ENCODE measurements at places on chromosomes 11 and 22.

- DNase-seq, result no peak
These were observed 18.0 kb downstream of the A4GALT start for GRCh38 chr22:42702675-42703074.

GRCh38 chr22:41831828-41832552 is 915 bp upstream of the SREBF2 start:
- no peak for DNase-seq

GRCh38 chr22:44543781-44544477 is 45.9 kb upstream of the RTL6 start:
- no peak for DNase-seq

DNA sequence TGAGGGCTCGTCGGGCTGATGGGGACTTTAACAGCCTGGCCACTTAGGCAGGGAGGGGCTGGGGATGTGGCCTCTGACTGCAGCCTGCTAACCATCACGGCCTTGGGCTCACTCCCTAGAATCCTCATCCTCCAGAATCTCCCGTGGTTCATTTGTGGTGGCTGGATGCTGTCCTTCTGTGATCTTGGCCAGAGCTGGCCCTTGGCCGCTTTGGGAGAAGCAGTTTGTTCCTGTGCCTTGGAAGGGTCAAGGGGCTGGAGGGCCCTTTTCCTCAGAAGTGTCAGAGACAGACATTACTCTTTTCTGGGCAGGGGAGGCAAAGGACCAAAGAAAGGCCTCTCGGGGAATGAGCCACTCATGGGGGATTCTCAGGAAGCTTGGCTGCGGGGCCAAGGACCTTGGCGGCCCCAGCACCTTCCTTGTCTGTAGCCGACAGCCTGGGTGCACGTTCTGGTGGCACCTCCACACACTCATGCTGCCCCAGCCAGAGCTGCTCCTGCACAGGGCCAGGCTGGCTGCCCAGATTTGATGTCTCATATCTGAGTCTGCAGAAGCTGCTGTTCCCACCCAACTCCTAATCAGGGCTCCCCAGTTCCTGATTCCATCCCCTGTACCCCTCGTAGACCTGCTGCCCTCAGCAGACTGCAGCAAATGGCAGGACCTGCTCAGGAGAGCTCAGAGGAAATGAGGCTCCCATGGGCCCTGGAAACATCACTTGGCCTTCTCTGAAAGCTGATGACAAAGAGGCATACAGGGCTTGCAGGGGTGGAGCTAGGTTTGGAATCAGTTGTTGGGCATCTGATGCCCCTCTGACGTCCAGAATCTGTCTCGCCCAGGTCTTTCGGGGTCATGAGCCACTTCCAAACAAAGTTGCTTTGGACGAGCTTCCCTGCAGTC is 107.7 kb downstream of the CTTN start:
- DNase-seq, result no peak

DNA sequence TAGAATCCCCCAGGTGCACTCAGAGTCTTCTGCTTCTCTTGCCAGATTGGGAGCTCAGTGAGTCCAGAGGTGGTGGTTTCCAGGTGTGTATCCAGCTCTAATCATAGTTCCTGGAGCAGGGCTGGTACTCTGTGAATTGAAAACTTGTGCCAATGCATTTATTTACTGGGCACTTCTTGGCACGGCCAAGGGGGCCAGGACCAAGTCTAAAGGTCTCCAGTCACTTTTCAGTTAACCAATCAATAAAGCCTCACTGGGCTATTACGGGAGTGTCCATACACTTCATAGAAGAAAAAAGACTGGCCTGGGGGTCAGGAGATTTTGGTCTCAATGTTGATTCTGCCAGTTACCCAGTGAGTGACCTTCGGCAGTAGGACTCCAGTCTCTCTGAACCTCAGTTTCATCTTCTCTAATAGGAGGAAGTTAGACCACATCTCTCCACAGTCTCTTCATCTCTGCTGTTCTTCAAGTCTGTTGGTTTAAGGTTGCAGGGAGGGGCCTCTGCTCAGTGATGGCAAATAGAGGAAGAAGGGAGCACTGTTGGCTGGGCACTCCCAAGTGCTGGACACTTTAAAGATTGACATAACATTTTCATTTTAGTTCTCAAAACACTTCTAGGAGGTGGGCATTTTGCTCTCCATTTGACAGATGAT is 188.5 kb upstream of the E2F8 start:
- no peak for DNase-seq

GRCh38 chr11:101810546-101810945 is 104.3 kb upstream of the CEP126 start:
- DNase-seq, result no peak

- no peak for DNase-seq
These were observed 30.0 kb upstream of the MUC5B start for GRCh38 chr11:1192741-1193325.

DNA sequence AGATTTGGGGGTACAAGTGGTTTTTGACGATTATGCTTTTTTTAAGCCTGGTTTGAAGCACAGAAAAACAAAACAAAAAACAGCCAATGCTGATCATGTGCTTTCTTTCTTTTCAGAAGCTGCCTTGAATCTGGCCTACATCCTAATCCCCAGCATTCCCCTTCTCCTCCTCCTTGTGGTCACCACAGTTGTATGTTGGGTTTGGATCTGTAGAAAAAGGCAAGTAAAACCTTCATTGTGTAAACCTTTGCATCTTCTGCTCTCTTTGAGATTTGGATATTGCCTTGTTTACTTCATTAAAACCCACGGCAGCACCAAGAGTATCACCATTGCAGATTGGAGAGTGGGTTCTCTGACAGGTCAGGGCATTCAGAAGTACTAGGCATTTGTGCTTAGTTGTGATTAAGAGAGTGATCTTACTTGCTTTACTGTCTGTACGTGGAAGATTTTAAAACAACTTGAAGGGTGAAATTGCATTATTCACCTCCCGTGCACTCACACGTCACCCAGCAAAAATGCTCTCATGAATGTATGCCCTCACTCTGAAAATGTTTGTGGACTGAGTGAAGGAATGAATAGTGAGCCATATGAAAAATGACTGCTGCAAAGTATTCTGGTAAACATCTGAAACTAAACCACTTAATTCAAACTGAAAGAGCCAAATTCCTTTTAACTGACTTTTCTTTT is 17.0 kb downstream of the LAYN start:
- DNase-seq, result no peak

- DNase-seq, result no peak
These were observed 491.1 kb downstream of the OPCML start for GRCh38 chr11:133041181-133041580.

- DNase-seq, result peak; percentile 82
These were observed 63.0 kb downstream of the PPFIBP2 start for GRCh38 chr11:7576726-7577290.

GRCh38 chr11:94544646-94545263 is 1.0 kb downstream of the FUT4 start:
- DNase-seq, result peak; percentile 25

- DNase-seq, result no peak
These were observed 19.2 kb upstream of the SLC5A12 start for GRCh38 chr11:26741036-26741435.

DNA sequence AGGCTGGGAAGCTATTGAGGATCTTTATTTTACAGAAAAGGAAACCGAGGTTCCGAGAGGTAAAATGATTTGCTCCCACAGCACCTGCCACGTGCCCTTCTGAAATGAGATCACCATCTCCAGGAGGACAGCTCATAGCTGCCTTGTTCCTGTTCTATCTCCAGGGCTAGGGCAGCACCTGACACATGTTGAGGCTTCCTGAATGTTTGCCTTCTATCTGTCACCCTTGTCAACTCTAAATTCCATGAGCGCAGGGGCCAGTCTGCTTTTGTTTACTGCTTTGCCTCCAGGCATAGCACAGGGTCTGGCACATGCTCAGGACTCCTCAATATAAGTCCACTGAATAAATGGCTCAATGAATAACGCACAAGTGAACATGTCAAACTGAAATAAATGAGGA is 24.1 kb downstream of the ASCC2 start:
- DNase-seq, result no peak

GRCh38 chr11:20035375-20035700 is 124.9 kb downstream of the DBX1 start:
- no peak for DNase-seq

- DNase-seq, result no peak
These were observed 102.3 kb upstream of the DRD2 start for GRCh38 chr11:113577356-113578032.

DNA sequence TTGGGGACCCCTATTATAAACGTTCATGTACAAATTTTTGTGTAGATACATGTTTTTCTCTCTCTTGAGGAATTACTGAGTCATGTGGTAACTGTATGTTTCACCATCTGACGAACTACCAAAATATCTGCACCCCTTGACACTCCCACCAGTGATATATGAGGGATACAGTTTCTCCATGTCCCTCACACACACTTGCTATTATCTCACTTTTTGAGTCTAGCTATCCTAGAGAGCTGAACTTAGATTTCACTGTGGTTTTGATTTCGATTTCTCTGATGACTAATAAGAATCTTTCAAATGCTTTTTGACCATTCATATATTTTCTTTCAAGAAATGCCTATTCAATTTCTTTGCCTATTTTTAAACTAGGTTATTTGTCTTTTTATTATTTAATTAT is 200.2 kb downstream of the PGR start:
- no peak for DNase-seq

DNA sequence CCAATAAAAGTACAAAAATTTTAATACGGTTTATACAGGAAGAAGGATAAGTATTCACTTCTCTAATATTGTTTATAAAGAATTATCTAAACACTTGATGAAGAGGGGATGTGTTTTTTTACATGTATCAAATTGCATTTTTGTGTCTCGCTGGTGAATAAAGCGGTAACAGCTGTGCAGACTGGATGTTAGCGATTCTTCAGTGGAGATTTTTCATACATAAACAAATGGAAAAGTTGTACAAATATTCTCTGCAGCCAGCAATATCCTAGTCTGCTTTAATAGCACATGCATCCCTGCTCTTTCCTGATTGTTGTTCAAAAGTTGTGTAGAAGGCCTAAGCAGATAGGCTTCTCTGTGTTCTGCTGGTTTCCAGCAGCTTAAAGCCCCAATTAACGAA is 369.3 kb downstream of the SOX6 start:
- peak; percentile 59 for DNase-seq

- DNase-seq, result no peak
These were observed 1.0 kb downstream of the DNHD1 start for GRCh38 chr11:6498121-6498520.

GRCh38 chr11:61846362-61847020 is 18.4 kb downstream of the FADS2 start:
- peak; percentile 46 for DNase-seq

- no peak for DNase-seq
These were observed 170.6 kb downstream of the BARX2 start for GRCh38 chr11:129546266-129546665.

DNA sequence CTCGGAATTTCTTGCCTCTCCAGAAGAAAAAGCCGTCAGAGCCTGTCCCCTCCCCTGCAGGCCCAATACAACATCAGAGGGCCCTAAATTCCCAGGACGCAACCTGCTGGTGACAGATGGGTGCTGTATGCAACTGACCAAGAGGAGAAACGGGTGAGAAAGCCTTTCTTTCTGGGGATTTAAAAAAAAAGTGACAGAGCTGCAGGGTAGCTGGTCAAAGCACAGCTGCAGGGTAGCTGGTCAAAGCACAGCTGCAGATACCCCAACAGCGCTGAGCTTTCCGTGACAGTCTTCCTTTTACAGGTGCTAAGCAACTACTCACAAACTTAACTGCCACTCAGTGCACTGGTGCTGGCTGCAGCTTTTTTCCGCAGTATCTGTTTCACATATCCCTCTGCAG is 17.8 kb downstream of the AP1B1 start:
- no peak for DNase-seq
